NCI-H2171 treated with DMSO at 0.1 percent for 48 hours (cell line): ENCODE measurements at places on chromosomes 6 and 20.
A peak's percentile ranks its signal among the peaks of the same experiment; 100 is the strongest.

DNA sequence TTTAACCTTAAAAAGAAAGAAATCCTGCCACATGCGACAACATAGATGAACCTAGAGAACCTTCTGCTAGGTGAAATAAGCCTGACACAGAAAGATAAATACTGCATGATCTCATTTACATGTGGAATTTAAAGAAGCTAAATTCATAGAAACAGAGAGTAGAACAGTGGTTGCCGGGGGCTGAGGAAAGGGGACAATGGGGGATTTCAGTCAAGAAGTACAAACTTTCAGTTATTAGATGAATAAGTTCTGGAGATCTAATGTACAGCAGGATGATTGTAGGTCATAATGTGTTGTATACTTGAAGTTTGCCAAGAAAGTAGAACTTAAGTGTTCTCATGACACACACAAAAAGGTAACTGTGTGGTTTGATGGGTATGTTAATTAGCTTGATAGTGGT, 204.3 kb upstream of the PRSS16 start:
- DNase-seq = no peak

DNA sequence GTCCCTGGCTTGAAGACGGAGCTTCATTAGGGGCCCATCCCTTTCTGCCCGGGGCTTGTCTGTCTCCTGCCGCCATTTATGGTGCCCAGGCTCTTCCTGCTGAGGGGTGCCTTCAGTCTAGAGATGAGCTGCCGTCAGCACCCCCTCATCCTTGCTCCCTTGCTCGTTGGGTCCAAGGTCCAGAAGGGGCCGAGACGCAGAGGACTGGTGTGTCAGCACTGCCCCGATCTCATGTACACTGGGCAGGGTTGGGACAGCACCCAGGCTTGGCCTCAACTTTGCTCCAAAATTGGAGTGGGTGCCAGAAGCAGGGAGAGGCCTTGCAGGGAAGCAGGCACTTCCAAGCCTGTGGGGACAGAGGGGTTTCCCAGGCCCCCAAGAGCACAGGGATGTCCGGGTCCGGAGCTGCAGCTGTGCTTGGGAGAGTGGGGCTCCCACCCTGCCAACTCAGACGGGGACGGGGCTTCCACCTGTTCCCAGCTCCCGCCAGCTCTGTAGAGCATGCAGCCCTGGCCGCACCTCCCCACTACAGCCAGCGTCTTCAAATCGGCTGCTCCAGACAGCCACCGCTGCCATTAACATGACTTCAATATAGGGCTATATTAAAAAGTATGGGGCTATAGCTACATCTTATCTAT, 488.8 kb downstream of the TENT5A start:
- no peak for DNase-seq

GRCh38 chr6:10441655-10442009, 26.8 kb upstream of the TFAP2A start:
- no peak for DNase-seq

- DNase-seq = no peak
Measured at GRCh38 chr6:22062807-22063408, 233.9 kb downstream of the PRL start.

DNA sequence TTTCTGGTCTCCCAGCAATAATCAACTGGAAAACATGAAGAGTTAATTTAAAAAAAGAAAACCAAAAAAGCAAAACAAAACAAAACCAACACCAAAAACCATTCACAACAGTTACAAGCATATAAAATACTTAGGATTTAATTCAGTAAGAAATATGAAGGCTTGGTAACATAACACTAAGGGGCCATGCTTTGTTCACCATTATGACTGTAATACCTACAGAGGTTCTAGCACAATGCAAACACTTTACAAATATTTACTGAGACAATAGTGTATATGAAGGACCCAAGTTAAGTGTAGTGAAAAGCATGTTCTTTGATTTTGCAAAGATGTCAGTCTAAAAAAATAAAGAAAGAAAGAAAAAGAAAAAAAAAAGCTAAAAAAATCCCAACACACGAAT, 109.8 kb upstream of the EMILIN3 start:
- DNase-seq = no peak

DNA sequence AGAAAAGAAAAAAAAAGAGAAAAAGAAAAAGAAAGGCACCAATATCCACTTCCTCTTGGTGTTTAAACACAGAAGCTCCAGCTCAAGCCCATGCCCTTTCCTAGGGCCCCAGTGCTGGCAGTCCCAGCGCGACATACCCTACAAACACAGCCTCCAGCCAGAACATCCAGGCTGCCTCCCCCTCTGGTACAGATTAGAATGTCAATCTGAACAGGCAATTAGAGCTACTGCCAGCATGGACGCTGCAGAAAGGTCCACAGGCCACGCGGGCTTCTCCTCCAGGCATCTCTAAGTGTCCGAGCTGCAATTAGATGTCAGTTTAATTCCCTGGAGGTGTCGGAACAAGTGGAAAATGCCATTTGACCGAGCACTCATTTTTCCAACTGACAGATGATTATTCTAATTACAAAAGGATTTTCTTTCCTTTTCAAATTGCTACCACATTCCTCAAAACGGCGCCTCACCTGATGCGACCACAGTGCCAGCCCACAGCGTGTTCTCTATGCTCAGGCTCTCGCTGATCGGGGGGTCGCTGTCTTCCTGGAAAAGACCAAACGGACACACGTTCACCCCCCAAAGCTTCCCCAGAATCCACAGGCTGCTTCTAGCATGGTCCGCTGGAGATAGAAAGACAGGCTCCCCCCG, 79.5 kb downstream of the ATP9A start:
- no peak for DNase-seq

- no peak for DNase-seq
Measured at GRCh38 chr6:161830866-161831616, 557.2 kb upstream of the AGPAT4 start.

DNA sequence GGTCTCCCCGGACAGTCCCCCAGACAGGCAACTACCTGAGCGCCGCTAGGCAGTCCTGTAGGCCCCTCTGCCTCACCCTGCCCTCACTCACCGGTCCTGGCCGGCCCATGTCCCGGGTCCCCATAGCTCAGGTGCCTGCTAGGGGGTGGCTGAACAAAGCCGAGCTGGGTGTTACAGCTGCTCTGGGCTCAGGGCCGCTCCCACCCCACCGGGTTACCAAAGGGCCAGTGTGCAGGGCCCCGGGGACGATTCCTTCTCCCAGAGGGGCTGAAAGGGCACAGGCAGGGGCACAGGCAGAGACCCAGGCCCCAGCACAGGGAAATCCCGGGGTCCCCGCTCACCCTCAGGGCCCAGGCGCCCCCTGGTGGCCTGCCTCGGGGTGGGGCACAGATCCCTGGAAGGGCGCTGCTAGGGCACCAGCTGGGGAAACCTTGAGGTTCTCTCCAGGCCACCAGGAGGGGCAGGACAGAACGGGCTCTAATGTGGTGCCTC, 118.4 kb downstream of the GRM4 start:
- peak; percentile 9 for DNase-seq

- no peak for DNase-seq
Measured at GRCh38 chr20:22818636-22819035, 216.5 kb upstream of the SSTR4 start.

DNA sequence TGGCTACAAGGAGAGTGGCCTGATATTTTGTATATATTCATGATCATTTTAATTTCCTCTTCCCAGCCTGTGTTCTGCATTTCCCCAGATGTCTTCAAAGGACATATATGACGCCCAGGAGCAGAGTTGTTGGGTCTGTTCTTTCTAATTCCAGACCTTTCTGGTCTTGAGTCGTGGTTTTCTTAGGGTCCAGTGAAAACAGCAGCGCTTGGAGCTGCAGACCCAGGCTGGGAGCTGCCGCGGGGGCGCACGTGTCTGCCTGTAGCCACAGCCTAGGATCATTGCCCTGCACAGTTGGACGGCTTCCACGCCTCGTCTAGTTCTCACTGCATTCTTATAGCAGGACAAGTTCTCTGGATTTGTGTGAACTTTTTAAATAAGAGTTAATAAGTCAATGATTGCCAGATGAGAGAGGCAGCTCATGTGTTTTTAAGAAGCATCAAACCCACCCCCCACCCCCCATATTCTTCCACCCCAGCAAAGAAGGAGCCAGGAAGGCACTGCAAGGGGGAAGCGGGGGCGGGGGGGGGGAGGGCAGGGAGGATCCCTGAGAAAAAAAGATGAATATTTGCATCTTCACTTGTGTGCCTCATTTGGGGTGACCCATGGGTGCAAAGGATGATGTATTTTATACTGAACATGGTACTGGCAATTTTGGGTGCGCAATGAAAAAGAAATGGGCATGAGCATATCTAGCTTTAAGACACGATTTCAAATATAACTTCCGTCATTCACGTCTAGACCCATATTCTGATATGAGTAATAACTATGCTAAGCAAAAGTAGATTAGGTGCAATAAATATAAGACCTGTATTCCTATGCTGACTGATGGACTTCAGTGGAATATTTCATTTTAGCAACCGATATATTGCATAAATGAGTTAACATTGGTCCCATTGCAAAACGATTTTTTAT, 160.0 kb downstream of the TBXT start:
- DNase-seq = no peak

DNA sequence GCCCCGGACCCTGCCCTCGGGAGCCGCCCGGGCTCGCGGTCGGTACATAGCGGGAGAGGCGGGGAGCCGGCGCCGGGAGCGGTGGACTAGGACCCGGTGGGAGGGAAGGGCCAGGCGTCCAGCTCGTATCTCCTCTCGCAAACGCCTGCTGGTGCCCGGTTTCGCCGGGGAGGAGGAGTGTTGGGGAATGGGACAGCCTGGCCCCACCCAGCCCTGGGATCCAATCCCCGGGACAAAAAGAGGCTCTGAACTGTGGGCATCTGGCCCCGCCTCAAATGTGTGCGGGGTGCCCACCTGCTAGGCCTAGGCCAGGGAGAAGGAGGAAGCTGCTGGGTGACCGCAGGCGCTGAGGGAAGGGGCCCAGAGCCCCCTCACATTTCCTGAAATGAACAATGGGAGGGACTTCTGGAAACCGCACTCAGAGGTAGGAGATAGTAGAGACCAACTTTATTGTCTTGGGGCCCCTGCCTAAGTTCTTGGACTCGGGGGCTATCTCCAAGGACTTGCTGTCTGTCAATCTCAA, at the start of gene KCNK17:
Gene KCNK17 (minus strand): TSS at position 147 of the 523 bp plus-strand sequence. CDS start 99 bp downstream, at position 48.
- no peak for DNase-seq

DNA sequence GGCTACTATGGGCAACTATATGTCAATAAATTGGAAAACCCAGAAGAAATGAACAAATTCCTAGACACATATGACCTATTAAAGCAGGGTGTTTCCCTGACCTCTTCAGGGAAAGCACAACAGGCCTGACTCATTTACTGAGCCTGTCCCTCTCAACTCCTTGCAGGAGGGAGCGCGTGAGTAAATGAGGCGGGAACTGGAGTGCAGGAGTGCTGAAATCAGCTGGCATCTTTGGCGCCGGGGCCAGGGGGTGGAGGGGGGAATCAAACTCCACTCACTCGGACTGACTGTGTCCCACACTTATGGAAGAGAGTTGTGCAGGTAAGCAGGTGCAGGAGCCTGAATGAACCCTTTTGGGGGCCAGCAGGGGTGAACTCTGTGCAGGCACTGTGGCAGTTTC, 671.2 kb upstream of the PTCHD4 start:
- DNase-seq = no peak

GRCh38 chr6:136767570-136768309, 24.5 kb downstream of the MAP3K5 start:
- DNase-seq = no peak
